Ovary (tissue), 10 donors: ENCODE measurements at places on chromosomes 4 and X. TPM values are rescaled to one million over a fixed set of nuclear protein-coding genes. Genes with fewer than 3 reads are reported as not detected.

RHOXF1 gene
- polyA plus RNA-seq, result not detected

FAM149A gene
- polyA plus RNA-seq, result 9.4 TPM

PHEX gene
- polyA plus RNA-seq, result 18.9 TPM

ITIH6 gene
- polyA plus RNA-seq, result 0.05 TPM

AVPR2 gene
- 1.3 TPM for polyA plus RNA-seq

TRO gene
- polyA plus RNA-seq, result 37.3 TPM

PPP1R2C gene
- polyA plus RNA-seq, result not detected

SEL1L3 gene
- 19.2 TPM for polyA plus RNA-seq

FGD1 gene
- polyA plus RNA-seq, result 6.3 TPM

PHOX2B gene
- polyA plus RNA-seq, result not detected

PDE6B gene
- 2.2 TPM for polyA plus RNA-seq

ETDA gene
- not detected for polyA plus RNA-seq

EDA gene
- 8.4 TPM for polyA plus RNA-seq

HTR2C gene
- not detected for polyA plus RNA-seq

CSN2 gene
- not detected for polyA plus RNA-seq

SEC24B gene
- 17.2 TPM for polyA plus RNA-seq

H2BW2 gene
- not detected for polyA plus RNA-seq

OCRL gene
- 23.3 TPM for polyA plus RNA-seq

SFRP2 gene
- polyA plus RNA-seq, result 96.2 TPM

TRIM75 gene
- polyA plus RNA-seq, result not detected

DIAPH2 gene
- 10.5 TPM for polyA plus RNA-seq

NWD2 gene
- 0.01 TPM for polyA plus RNA-seq

TRIML2 gene
- not detected for polyA plus RNA-seq

VCX gene
- not detected for polyA plus RNA-seq

C4orf54 gene
- polyA plus RNA-seq, result 0.06 TPM

GAK gene
- polyA plus RNA-seq, result 30.7 TPM

FAM133A gene
- polyA plus RNA-seq, result 0.16 TPM

HTN1 gene
- not detected for polyA plus RNA-seq

SNCA gene
- polyA plus RNA-seq, result 69.8 TPM

SCD5 gene
- polyA plus RNA-seq, result 99.3 TPM

BEND2 gene
- polyA plus RNA-seq, result 0.02 TPM

RASL11B gene
- 62.5 TPM for polyA plus RNA-seq

ARAP2 gene
- 3.3 TPM for polyA plus RNA-seq

MAGEB2 gene
- not detected for polyA plus RNA-seq
